Left hindlimb (tissue), 1 donor: ENCODE measurements at places on chromosomes 12 and 14.

- DNase-seq = no peak
These were observed 50.4 kb downstream of the KICS2 start for GRCh38 chr12:64171715-64172114.

GRCh38 chr14:75452324-75452723 is 24.5 kb downstream of the JDP2 start:
- peak; percentile 38 for DNase-seq

DNA sequence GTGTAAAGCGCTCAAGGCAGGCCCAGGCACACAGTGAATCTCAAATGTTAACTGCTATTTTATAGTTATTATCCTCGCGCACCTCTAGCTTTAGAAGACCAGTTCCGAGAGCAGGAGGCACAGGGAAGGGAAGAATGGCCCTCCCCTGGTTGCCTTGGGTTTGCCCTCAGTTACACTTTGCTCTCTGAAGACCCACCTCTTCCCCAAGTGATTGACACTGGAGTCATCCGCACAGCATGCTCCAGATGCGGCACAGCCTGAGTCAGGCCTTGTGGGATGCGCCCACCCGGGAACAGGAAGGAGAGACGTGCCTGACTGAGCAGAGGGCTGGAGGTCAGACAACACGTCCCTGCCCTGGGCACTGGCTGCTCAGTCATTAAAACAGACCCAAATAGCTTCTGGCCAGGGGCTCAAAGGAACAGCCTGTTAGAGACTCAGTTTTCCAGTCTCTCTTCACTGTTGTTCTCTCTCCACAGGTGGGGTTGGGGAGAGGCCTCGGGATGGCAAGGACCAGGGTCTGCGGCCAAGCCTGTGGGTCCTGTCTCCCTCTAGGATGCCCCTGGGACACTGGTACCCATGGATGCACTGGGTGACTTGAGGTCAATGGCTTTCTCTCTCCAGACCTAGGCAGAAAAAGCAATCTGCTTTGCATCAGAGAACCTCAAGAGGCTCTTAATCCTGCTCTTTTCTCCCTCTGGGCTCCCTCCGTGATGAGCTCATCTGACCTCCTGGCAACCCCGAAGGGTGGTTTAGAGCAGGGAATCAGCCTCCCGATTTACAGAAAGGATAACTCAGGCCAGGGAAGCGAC is 13.6 kb upstream of the MLXIP start:
- no peak for DNase-seq

DNA sequence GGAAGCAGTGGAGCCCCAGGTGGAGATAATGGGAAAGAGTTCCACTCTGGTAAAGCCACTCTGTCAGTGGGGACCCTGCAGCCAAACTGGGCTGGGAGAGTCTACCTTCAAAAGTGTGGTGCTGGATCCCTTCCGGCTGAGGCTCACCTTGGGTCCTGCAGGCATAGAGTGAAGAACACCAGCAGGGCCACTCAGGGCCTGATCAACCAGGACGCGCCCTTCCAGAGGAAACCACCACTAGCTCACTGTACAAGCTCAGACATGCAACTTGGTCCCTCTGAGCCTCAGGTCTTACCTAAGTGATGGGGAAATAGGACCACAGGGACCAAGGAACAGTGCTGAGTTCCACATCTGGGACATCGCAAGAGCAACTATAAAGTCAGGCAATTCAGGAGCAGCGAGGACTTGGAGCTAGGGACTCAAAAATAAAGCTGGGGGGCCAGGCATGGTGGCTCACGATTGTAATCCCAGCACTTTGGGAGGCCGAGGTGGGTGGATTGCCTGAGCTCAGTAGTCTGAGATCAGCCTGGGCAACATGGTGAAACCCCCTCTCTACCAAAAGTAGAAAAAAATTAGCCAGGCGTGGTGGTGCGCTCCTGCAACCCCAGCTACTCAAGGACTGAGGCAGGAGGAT is 5.9 kb upstream of the PRPH start:
- no peak for DNase-seq

- DNase-seq = no peak
These were observed 128.9 kb downstream of the DAAM1 start for GRCh38 chr14:59317346-59317745.

DNA sequence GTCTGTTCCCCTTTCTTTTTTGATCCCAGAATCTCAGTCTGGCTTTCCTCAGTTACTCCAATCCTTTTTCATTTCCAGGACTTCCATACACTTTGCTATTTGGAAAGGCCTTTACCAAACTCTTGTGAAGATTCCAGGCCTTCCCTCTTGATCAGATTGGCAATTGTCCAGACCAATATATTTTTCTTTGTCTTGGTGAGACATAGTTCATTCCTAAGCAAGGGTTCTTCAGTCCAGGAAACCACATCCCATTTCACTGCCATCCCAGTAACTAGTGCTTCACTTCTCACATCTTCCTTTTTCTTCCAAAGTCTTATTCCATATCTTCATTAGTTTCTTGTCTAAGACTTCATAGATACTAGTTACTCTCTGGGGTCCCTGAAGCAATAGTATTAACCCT is 2.1 kb upstream of the PTPRQ start:
- no peak for DNase-seq

DNA sequence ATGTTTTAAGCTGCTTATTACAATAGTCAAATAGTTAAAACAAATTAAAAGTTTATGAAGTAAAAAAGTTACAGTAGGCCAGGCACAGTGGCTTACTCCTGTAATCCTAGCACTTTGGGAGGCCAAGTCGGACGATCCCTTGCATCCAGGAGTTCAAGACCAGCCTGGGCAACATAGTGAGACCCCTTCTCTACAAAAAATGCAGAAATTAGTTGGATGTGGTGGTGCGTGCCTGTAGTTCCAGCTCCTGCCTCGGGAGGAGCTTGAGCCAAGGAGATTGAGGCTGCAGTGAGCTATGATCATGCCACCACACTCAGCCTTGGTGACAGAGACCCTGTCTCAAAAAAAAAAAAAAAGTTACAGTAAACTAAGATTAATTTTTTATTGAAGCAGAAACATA is 142.6 kb downstream of the MIPOL1 start:
- no peak for DNase-seq

DNA sequence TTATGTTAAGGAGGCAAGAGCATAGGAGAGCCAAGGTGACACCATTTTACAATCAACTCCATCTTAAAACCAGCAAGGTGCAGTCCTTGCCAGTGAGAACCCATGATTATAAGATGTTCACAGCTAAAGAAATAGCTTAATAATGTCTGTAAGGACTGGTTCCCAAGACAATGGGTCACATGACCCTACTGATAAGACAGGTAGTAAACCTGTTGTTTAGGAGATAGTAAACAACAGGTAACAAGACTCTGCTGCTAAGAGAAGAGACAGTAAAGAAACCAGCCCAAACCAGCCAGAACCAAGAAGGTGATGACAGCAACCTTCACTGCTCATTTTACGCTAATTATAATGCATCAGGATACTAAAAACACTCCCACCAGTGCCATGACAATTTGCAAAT is 23.2 kb upstream of the BCAT1 start:
- DNase-seq = no peak

DNA sequence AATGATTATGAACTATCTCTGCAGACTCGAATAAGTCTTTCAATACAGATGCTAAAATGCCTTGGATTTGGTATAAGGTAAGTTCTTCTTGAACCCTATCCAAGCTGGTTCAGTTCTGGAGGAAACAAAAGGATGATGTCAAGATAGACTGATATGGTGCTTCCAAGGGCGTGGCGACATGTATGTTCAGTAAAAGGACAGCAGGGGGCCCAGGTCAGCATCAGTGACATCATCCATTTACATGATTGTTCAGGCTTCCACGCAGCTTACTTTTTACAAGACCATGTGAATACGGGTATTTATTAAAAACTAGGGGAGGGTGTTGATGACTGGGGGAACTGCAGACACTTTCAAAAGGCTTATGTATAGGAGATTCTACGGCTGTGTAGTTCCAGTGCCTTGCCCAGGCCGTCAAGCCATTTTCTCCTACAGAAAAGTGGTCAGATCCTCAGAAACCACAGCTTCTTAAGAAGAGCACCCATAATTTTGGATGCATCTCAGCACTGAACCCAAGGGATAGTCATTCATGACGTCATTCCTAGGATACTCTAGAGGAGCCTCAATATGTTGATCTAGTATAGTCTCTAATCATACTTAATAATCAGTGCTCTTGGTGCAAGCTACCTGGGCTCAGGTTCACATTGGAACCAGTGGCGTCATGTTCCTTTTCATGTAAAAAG is 527.7 kb downstream of the FUT8 start:
- no peak for DNase-seq

DNA sequence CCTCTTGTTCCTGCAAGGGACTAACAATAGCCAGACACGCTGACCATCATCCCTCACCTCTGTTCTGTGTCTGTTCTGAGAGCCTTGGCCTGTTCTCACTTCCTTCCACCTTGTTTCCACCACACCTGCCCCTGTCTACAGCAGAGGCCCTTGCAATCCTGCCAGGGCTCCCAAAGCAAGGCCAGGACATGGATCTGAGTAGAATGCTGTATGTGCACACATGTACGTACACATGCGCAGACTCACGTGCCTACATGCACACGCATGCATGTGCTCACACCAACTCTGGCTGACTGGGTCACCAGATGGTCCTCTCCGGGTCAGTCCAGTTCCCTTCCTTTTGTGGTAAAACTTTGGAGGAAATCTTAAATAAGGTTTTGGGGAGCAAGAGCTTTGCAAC is 133.0 kb upstream of the C14orf180 start:
- DNase-seq = no peak

- DNase-seq = no peak
These were observed 17.3 kb upstream of the YAF2 start for GRCh38 chr12:42255221-42255865.

- DNase-seq = no peak
These were observed 43.8 kb upstream of the BMP4 start for GRCh38 chr14:54000341-54000811.

DNA sequence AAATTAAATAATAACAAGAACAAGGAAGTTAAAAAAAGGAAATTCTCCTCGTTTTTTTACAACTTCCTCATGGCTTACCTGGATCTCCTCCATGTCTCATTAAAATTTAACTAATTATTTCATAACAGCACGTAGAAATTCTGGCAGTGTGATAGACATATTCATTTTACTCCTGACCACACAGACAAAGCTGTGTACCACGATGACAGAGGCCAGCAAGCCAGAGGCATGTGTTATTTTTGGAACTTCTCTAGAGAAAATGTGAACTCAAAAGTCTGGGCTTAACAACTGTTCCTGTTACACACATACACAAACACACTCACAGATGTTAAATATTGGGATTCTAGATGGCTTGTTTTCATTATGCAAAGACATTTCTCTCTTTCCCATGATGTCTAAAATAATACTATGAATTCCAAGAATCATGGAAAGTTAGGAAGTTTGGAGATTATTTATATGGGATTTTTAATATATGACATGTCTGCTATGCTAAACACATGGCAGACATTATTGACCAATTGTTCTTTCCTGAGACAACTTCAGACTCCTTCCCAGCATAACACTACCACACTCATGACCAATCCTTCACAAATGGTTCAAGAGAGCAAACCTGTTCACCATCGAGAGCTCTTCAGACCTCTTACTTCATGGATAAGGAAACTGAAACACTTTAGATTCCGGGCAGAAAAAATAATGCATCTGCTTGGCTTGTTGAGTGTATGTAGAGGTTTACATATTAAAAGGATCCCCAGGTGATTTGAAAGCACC is 158.7 kb downstream of the DACT1 start:
- DNase-seq = no peak

DNA sequence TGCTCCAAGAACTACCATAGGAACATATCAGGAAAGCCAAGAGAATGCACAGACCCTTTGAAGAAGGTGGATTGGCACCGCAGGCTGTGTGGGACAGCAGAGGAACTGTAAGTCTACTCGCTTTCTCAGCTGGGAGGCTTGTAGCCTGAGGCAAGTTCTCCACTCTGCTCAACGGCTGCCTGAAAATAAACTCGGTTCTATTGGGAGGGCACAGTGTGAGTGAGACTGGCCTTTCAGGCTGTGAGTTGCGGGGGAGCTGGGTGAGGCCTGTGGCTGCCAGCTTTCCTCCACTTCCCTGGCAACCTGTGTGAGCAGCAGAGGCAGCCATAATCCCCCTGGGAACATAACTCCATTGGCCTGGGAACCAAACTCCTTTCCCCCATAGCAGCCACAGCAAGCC is 132.1 kb downstream of the ANKS1B start:
- DNase-seq = no peak
